ENCODE measurements at places on chromosomes 16 and 17.

- H3K36me3 ChIP-seq: no peaks in the 10 kb centered on the region
- no peak for DNase-seq
- 0 out of 2 replicates have a peak, but pooled peaks cover 6% of the 10 kb centered on the region for H3K4me1 ChIP-seq
- no peak overlapping the region for H3K4me3 ChIP-seq
Observed at GRCh38 chr17:52048137-52048898, 110.2 kb downstream of the CA10 start.

DNA sequence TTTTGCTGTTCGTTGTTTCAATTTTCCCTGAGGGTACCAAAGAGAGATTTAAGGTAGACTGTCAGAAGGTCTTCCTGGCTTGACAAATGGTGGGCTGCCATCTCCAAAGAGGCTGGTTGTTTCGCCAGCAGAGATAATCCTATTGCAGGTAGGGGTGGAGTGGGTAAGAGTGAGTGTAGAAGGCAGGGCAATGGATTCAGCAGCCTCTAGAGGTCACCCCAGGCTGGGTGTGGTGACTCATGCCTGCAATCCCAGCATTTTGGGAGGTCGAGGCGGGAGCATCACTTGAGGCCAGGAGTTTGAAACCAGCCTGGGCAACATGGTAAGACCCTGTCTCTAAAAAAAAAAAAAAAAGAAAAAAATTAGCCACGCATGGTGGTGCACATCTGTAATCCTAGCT, 34.6 kb downstream of the DCAKD start:
- peaks cover 8% of the 10 kb centered on the region for H3K4me1 ChIP-seq
- H3K27ac ChIP-seq: no peak overlapping the region
- DNase-seq: no peak

DNA sequence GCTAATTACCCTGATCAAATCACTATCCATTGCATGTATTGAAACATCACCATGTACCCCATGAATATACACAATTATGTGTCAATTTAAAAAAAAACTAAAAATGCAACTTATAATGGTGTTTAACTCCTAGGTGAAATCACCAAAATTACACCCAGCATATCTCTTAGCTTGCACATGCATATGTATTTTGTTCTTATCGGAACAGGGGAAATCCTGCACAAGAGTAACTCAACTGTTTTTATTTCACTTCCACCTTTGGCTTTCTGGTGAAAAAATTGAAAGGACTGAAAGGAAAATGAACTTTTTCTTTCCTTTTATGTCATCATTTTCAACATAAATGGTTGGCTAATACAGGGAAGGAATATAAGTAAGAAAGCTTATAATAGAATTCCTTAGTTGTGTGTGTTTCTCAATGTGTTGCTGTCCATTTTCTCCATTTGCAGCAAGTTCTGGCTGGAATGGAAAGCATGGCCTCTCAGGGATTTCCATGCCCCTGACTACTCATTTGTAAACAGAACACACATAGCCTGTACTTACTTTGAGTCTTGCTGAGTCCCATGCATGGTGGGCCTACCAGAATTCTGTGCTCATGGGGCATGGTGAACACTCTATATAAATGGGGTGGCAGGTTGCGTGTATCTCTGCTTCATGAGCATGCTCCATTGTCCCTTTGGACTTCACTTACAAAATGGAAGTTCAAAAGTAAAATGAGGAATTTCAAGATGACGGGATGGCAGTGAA, 462.0 kb downstream of the HS3ST3B1 start:
- no peak overlapping the region for H3K27ac ChIP-seq
- no peaks in the 10 kb centered on the region for H3K36me3 ChIP-seq
- no peaks in the 10 kb centered on the region for H3K4me1 ChIP-seq

GRCh38 chr16:56119133-56119532, 72.2 kb upstream of the GNAO1 start:
- H3K27me3 ChIP-seq: no peaks in the 10 kb centered on the region
- H3K4me3 ChIP-seq: no peak overlapping the region
- no peaks in the 10 kb centered on the region for H3K36me3 ChIP-seq
- H3K27ac ChIP-seq: no peak overlapping the region
- DNase-seq: no peak
- H3K4me1 ChIP-seq: no peaks in the 10 kb centered on the region

GRCh38 chr16:55418586-55418985, 60.4 kb upstream of the MMP2 start:
- no peak overlapping the region for H3K4me3 ChIP-seq
- H3K36me3 ChIP-seq: no peaks in the 10 kb centered on the region
- no peak for DNase-seq
- no peaks in the 10 kb centered on the region for H3K4me1 ChIP-seq
- no peaks in the 10 kb centered on the region for H3K27me3 ChIP-seq

Measured in MM.1S (cell line).